ENCODE measurements at places on chromosomes 1 and 21.

- no peak for DNase-seq
Measured at GRCh38 chr1:16293538-16293937, 56.6 kb upstream of the CPLANE2 start.

DNA sequence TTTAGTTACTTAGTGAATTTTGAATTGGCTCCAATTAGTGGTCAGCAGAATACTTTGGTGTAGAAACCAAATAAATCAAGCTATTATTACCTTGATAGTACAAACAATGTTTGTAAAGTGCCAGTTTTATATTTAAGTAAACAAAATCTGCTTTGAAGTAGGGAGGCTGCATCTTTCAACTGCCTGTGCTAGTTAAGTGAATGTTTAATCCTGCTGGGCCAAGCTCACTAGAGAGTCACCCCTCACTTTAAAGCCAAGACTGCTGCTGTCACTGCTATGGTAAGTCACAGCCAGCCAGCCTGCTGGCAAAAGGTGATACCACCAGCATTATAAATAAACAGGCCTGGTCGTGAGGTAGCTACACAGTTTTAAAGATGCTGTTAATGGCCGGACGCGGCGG is 10.3 kb upstream of the CFAP126 start:
- no peak for DNase-seq

DNA sequence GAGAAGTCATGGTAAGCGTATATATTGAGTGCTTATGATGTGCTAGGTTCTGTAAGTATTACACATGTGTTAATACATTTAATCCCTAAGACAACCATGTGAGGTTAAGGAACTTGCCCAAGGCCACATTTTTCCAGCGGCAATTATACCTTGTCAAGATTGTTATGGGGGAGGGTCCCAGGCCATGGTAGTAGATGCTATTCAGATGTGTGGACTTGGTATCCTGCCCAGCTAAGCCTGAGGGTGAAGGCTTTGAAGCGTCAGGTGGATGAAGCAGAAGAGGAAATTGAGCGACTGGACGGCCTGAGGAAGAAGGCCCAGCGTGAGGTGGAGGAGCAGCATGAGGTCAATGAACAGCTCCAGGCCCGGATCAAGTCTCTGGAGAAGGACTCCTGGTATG is 3.6 kb upstream of the TUFT1 start:
- no peak for DNase-seq

GRCh38 chr1:27940870-27941560 is 6.2 kb downstream of the SMPDL3B start:
- no peak for DNase-seq

GRCh38 chr1:224747578-224747977 is 131.5 kb downstream of the CNIH3 start:
- DNase-seq = no peak

DNA sequence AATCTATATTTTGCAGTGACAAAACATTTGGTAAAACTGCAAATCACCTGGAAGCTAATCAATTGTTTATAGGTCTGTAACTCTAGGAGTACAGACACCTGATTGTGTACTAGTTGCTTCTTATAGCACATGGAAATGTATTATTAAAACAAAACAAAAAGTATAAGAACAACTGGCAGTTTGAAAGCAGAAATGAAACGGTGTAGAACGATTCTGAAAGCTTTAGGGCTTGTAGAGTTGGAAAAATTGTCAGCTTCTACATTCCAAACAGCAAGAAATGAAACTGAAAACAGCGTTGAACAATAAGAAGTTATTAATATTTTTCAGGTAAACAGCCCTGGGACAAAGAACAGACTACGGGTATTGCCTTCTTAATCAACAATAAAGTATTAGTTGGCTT is 273.3 kb downstream of the OLFM3 start:
- DNase-seq = no peak

DNA sequence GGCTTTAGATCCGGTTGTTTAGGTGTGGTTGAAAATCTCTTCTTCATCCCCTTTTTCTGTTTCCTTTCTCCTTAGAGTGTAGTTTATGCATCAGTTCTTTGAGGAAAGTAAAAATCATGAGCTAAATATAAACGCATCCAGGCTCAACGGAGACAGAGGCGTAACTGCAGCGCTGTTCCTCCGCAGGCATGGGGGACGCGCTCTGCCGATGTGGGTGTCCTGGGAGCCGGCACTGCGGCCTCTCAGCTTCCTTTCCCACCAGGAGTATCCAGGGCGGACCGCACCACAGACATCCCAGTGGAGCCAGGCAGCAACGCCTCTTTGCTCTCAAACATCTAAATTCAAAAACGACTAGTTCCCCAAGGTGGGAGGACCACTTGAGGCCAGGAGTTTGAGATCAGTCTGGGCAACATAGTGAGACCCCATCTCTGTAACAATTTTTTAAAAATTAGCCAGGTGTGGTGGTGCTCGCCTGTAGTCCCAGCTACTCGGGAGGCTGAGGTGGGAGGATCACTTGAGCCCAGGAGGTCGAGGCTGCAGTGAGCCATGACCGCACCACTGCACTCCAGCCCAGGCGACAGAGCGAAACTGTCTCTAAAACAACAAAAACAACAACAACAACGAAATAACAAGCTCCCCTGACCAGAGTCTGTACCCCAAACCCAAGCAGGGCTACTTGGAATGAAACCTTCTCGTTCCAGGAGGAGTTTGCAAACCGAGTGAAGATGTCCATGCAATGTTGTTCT is 16.4 kb downstream of the SLC45A1 start:
- no peak for DNase-seq

DNA sequence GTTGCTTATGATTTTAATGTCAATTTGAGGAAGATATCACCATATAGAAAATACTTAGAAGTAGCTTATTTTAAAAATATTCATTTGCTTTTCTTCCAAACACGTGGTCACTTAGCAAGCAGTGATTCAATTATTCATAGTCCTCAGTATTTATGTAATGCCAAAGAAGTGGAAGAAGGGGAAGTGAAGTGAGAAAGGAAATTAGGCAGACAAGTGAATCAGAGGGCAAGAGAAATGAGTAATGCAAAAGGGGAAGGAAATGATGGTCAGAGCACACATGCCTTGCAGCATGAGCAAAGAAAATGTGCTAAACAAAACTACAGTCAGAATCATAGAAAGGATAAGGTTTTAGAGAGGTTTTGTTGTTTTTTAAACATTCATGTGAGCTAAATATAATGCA is 31.8 kb downstream of the SDCCAG8 start:
- no peak for DNase-seq

DNA sequence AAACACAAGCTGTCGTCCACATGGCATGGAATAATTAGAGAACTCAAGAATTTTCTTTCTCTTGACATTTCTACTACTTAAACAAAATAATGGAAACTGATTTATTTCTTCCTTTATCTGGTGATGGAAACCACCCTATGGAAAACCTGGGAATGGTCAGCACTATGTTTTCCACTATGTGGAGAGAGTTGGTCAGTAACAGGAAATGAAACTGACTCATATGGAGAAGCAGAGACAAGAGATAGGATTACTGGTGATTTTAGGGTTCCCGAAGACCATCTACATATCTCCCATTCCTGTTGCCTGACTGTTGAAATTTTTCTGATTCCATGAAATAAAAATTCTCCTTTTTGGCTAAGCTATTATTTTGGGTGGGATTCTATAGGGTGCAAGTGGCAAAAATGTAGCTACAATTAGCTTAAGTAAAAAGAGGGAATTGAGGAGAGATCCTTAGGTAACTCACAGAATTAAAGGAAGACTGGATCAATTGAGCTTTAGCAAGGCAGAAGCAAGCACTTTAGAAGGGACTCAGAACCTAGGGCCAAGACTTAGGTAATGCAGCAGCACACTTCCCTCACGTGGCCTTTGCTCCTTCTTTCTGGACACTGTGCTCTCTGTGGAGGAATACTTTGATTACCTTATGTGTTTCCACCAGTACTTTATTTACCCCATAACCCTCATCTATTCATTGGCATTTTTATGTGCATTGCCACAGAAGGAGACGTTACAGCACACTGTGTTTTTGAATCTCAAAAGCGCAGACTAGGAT is 89.6 kb downstream of the LEPR start:
- no peak for DNase-seq

- DNase-seq = no peak
Measured at GRCh38 chr1:16145662-16146278, 10.1 kb downstream of the EPHA2 start.

GRCh38 chr1:95366498-95366897 is 132.5 kb downstream of the RWDD3 start:
- DNase-seq = no peak

DNA sequence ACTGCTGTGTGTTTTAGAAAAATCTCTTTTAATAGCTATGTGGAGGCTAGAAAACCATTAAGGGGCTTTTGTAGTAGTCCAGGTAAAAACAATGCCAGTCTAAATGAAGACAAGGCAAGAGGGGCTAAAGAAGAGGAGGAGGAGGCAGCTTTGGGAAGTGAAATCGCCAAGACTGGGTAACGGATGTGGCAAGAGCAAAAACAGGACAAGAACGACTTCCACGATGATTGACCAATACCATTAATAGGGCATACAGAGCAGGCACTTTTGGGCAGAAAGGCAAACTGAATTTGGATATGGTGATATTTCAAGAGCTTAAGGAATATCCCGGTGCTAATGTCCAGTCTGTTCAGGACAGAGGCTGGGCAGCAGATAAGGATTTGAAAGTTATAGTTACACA is 22.0 kb downstream of the COA6 start:
- no peak for DNase-seq

GRCh38 chr1:109864047-109864822 is 46.4 kb upstream of the CSF1 start:
- no peak for DNase-seq

DNA sequence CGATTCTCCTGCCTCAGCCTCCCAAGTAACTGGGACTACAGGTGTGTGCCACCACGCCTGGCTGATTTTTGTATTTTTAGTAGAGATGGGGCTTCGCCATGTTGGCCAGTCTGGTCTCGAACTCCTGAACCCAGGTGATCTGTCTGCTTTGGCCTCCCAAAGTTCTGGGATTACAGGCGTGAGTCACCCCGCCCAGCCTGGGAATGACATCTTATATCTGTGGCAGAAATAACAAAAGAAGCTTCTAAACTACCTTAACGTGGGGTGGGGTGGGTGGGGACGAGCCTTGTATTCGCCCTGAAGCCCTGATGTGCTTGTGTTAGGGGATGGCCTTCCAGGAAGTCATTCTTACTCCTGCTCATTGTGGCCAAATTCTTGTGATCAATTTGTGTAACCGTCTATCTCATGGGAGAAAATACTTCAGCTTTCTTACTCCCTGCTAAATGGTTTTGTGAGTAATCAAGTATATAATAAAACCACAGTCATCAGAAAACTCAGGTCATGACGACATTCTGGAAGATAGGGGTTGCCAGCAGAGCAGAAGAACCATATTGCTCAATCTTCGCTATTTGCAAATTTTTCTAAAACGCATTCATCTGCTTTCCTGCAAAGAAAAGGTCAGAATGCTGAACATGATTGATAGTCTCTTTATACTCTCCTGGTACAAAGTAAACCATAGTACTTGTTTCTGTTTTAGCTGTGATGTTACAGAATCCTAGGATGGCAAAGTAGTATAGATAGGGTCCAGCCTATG is 63.2 kb downstream of the DIRAS3 start:
- DNase-seq = no peak

GRCh38 chr1:108113496-108113895 is 86.6 kb downstream of the SLC25A24 start:
- DNase-seq = no peak

GRCh38 chr1:205604825-205605505 is 26.8 kb downstream of the ELK4 start:
- no peak for DNase-seq

- no peak for DNase-seq
Measured at GRCh38 chr1:172408958-172409357, 11.5 kb upstream of the C1orf105 start.

- DNase-seq = no peak
Measured at GRCh38 chr1:154871374-154871773, 1.3 kb upstream of the KCNN3 start.

DNA sequence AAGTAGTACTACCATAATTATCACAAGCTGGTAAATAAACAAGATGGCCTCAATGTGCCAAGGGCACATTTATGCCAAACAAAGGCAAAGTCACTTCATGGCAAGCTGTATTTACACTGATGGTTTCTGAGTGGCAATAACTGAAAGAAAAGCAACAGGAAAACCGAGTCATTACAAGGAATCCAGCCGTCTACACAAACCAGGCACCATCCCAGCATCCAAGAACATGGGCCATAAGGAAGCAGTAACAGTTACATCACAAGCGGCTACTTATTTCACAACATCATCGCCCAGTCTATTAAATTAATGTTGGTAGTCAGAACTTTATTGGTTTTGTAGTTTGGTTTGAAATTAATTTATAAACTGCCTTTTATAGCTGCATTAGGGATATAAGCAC is 214.2 kb downstream of the RERE start:
- DNase-seq = peak; percentile 85

Measured in NCI-H345 (cell line).